Dorsolateral prefrontal cortex (tissue), 122 donors: ENCODE measurements at places on chromosomes 13 and 19.

- DNase-seq: no peak
Measured at GRCh38 chr13:51241720-51242119, 19.5 kb downstream of the FAM124A start.

DNA sequence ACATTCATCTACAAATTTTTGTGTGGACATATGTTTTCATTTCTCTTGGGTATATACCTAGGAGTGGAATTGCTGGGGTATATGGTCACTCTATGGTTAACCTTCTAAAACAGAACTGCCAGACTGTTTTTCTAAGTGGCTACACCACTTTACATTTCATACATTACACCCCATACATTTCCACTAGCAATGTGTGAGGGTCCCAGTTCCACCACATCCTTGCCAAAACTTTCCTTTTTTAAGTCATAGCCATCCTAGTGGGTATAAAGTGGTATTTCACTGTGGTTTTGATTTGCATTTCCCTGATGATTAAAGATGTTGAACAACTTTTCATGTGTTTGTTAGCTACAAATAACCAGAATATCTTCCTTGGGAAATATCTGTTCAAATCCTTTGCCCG, 336.1 kb downstream of the SHISA2 start:
- DNase-seq: no peak

DNA sequence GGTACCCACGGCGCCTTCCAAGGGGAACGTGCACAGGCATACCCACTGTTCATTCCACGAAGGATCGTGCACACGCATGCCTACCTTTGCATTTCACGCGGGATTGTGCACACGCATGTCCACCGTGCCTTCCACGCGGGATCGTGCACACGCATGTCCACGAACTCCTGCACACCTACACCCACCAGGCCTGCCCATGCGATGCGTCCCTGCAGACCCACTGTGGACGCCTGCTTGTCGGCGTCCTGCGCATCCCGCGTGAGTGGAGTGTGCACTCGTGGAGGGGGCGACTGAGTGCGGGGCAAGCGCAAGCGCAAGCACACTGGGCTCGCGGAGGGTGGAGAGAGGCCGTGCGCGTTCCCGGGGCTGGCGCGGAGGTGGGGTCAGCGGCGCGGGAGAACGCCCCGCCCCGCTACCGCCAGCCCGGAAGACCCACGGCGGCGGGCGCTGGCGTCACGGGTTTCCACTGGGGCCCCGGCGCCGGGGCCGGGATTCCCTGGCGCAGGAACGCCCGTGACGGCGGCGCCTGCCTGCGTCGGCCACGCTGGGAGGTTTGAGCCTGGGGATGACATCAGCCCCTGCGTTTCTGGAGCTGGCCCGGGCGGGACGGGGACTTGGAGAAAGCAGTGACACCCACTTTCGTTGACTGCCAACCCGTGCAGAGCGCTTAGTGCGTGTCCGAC, 18.7 kb downstream of the GADD45B start:
- DNase-seq: peak; percentile 73

DNA sequence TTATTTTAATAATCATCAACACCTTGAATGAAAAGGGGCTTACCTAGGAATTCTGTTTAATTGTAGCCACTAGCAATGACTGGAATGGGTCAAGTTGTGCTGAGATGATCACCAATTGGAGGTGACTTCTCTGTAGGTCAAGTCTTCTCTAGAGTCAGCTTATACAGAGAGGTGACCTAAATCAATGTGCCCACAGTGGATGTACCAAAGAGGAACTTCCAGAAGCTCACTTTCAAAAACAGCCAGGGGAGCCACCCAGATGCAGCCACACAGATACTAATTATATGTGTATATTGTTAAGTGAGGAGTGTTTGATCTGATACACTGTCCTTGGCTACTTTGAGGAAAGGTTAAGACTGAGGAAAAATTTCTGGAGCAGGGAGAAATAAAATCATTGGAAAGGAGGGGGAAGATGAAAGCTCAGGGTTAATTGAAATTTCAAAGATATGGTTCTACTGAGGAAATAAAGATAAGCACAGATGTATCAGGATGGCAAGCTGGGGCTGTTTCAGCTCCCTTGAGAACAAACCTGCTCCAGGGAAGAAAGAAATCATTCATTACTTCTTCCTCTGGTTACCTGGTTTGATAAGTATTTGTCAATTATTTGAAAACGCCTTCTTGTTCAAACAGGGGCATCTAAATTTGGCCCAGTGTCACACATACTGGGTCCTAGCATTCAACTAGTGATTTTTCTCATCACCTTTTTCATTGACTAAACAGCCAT, 5.1 kb downstream of the GPR183 start:
- no peak for DNase-seq

DNA sequence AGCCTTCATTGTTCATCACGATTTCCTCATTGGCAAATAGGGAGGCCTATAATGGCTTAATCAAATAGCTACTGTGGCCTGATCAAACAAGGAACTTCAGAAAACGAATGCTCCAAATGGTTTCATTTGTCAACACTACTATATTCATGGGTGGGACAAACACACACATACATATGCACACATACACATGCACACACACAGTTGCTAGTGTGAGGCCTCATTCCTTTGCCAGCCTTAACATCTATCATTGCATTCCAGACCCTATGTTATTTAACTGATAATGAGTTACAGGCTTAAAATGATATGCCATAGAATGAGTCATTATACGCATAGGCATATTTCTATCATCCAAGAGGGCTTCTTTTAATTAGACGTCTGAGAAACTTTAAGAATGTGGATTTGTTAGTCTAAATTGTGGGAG, 140.2 kb downstream of the KLF5 start:
- DNase-seq: no peak

DNA sequence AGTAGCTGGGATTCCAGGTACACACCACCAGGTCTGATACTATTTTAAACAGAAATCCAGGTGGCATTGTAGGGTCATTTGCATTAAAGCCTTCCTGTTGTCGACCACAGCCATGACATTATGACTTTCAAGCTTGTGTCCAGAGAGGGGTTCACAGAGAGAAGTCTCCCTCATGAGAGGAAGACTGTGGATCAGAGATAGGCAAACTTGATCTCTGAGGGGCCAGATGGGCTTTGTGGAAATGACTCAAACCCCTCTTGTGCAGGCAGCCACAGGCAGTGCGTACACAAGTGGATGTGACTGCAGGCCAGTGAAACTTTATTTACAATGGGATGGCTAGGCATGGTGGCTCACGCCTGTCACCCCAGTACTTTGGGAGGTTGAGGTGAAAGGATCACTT, 27.8 kb upstream of the F2RL3 start:
- no peak for DNase-seq

DNA sequence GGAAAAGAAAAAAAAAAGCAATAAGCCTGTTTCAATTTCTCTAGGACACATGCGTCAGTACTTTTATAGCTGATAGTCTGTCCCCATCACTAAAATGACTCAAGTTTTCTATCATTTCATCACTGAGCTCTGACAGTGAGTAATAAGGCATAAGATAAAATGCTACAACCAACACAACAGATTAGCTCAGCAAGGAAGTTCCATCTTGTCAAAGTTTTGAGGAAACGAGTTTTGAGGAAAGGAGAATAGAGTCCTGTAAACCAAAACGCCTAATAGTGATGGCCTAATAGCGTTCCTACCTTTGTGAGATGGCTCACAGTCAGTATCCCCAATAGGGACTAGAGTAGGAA, 145.1 kb downstream of the LACC1 start:
- DNase-seq: no peak

DNA sequence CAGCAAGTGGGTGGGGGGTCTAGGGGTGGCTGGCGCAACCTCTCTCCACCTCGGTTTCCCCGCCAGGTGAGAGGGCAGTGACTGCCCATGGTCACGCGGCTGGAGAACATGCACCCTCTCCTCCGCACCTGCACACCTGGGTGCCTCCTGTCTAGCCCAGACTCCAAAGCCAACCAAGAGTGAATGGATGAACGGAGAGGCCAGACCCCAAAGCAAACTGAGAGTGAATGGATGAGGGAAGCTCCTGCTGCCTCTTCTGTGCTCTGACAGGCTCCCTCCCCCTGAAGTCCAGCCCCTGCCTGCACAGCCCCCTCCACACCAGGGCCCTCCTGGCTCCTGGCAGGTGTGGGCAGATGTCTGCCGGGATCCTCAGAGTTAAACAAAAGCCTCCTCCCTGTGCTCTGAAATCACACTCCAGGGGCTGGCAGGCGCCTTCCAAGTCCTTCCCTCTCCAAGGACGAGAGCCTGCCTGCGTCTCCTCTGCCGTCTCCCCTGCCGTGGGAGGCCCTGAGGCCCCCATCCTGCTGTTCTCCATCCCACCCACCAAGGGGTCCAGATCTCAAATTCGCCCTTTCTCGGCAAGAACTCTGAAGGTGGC, 2.2 kb downstream of the SBNO2 start:
- no peak for DNase-seq

DNA sequence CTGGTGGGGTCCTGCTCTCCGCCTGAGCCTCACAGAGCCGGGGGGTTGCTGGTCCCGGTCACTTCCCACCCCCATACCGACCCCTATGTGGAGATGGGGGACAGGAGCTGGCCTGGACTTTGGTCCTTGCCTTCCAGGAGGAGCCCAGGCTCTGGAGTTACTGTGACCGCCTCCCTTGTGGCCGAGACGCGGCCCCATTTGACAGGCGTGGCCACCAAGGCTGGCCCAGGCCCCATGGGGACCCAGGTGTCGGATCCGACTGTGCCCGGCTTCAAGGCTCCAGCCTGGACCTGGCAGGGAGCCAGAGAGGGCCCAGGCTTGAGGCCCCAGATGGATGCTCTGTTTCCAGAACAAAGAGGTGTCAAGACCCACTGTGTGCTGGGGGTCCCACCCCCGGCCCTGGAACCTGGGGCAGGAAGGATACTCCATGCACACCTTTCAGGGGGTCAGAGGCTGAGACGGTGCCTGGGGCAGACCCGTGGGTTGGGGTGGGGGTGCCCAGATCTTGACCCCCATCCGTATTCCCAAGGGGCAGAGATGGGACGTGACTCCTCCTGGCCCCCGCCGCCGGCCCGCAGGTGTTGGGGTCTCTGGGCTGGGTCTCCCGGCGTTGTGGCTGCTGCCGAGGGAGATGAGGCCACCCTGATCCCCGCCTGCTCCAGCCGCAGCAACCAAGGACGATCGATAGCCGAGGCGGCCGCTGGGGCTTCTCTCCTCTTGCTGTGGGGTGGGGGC, 47.8 kb upstream of the TCF3 start:
- no peak for DNase-seq
